ENCODE measurements at places on chromosomes 6 and 20. TPM values are rescaled to one million over a fixed set of nuclear protein-coding genes. Genes with fewer than 3 reads are reported as not detected.
A peak's percentile ranks its signal among the peaks of the same experiment; 100 is the strongest.

GRCh38 chr20:42775037-42775436, 414.7 kb downstream of the PTPRT start:
- DNase-seq, result no peak

DNA sequence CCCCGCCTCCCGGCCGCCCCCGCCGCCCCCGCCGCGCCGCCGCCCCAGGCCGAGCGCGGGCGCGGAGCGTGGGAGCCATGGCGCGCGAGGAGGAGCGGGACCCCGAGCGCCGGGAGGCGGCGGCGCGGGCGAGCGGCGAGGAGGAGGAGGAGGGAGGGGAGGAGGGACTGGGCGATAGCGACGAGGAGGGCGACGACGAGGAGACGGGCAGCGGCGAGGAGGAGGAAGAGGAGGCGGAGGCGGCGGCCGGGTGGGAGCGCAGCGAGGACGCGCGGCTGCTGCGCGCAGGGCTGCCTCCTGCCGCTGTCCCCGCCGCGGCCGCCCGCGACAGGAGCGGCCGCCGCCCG, at the start of gene SLC24A3:
Gene SLC24A3 (plus strand): TSS at position 174 of the 347 bp plus-strand sequence.
- no peak for DNase-seq

GRCh38 chr20:3248993-3249347, 10.0 kb upstream of the SLC4A11 start:
- no peak for DNase-seq

DNA sequence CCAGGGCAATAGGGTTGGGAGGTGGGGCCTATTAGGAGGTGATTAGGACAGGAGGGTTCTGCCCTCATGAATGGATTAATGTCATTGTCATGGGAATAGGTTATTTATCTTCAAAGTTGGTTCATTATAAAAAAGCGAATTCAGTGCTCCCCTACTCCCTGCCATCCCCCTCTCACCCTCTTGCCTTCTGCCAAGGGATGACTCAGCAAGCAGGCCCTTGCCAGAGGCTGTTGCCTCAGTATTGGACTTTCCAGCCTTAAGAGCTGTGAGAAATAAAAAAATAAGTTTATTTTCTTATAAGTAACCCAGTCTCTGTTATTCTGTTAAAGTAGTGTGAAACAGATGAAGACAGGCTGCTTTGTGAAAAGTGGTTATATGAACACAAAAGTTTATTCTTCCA, 381.1 kb upstream of the ZFP64 start:
- no peak for DNase-seq

DNA sequence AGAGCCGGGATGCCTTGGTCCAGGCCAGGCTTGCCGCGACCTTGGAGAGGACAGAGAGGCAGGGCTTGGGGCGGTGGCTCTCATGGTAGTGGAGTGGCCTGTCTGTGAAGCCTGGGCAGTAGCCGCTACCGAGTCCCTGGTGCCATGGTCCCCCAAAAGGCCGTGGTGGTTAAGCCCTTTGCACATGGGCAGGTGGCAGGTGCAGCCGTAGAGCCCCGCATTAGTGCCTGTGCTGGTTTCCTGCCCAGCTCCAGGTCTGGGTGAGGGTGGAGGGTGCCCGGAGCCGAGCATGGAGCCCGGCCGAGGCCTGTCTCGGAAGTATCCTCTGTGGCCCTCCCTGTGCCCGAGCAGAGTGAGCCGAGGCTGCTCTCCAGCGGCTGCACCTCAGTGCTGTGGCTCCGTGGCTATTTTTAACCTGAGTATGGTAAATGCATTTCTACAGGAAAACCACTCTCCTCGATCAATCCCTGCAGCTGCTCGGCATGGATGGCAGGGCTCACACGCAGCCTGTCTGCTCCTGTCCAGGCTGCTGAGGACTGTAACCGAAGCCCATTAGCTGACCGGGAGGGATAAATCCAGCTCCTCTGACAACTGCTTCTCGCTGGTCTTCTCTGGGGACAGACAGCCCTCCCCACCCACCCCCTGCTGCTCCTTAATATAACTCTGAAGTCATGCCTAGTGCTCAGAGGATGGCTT, 36.3 kb upstream of the GATA5 start:
- DNase-seq, result no peak

- no peak for DNase-seq
Measured at GRCh38 chr6:4616311-4616710, 159.9 kb upstream of the CDYL start.

GRCh38 chr20:1764136-1765033, 106.8 kb upstream of the SIRPG start:
- peak; percentile 84 for DNase-seq

DNA sequence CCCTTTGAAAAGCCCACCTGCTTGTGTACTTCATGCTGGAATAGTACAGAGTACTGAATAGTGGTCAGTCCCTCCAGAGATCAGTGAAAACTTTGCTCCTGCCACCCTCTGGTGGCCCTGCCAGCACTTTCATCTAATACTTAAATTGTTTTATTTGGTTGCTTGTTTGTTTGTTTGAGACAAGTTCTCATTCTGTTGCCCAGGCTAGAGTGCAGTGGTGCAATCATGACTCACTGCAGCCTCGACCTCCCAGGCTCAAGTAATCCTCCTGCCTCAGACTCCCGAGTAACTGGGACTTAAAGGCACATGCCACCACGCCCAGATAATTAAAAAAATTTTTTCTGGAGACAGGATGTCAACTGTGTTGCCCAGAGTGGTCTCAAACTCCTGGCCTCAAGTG, 9.1 kb downstream of the FAM83D start:
- no peak for DNase-seq

DNA sequence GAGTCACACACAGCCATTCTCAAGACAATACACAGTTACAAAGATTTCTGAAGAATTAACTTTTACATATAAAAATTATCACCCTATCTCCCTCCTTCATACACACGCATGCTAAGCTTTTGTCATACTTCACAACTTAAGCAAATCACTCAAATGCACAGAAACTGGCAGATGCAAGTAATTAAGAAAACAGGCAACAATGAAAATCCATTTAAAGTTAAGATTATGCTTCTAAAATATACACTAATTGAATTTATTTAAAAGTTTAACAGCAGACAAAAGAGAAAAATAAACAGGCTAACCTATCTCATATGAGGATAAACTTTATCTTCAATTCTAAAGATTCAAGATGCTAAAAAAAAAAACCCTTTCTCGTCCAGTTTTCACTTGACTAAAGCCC, 68.4 kb downstream of the DST start:
- no peak for DNase-seq

- no peak for DNase-seq
Measured at GRCh38 chr20:42359617-42360016, 741.4 kb upstream of the CHD6 start.

DNA sequence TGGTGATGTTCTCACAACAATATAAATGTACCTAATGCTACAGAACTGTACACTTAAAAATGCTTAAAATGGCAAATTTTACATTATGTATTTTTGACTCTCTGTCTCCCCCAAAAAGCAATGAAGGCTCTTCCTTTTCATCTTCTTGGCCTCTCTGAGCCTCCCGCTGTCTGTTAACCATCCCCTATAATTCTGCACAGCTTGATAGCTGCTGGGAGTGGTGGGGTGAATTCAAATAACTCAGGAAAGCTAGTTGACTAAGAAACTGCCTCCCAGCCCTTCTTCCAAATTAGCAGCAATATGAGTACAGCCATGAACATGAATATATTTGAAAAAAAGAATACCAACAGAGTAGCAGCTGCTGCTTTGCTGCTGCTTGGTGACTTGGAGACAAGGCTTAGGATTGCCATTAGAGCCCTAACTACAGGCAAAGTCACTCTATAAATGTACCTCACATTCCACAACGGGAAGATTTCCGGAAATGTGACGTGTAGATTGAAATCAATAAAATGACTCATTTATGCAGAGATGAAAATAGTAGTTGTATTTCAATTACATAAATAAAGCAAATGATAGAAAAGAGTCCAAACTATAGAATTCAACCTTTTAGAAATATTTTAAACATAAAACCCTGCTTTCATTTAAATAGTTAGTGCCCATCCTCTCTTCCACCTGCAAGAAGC, 200.1 kb upstream of the HEY2 start:
- no peak for DNase-seq

DNA sequence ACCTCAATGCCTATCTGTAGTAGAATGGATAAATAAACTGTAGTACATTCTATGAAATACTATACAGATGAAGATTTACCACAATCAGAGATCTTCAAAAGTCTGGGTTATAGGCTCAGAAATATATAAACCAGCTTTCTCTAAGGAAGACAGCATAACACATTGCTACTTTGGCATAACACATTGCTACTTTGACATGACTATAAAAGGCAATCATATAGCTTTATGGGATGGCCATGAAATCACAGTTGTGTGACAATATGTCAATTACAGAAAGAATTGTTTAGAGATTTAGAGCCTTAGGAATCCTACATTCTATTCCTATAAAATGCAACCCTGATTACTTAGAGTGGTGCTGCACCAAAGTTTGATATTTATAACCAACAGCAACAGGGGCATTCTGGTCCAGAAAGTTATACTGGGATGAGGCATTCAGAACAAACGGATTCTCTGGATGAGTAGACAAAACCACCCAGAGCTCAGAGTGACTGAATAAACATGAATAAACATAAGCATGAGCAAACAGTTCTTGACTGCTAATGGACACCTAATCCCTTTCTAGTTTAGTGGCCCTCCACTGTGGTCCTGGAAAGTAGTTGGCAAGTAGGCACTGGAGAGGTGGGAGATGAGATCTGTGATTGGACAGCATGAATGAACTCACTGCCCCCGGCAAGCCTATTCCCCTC, 12.0 kb downstream of the TTI1 start:
- DNase-seq, result no peak

DNA sequence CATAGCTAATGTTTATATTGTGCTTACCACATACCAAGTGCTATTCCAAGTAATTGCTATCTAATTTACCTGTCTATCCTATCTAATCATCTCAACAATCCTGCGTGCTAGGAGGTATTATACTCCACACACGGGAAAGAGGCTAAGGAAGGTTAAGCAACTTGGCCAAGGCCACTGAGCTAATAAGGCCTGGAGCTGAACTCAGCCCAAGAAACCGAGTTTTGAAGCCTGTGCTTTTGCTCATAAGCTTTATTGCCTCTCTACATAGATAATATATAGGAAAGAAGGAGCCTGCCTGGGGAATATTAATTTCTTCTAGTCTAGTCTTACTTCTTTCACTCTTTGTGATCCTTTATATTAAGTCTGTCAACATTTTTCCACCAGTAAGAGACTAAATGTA, 67.8 kb upstream of the ADGRF4 start:
- DNase-seq, result no peak

GRCh38 chr20:58716476-58717277, 24.1 kb downstream of the NPEPL1 start:
- no peak for DNase-seq

DNA sequence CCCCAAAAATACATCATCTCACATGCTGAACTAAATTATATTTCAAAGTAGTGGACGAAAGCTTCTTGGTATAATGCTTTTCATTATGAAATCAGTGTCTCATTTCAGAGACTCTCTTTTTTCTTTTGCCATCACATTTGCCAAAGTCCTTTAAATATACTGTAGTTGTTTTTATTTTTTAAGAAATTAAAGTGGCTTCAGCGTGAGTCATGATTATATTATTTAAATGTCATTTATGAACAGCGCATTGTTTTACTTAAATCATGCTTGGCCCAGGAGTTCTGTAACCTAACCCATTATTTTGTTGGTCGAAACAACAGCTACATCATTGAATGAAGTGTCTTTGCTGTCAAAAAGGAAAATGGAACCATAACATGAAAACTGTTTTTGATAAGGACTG, 100.9 kb downstream of the CD109 start:
- no peak for DNase-seq

- no peak for DNase-seq
Measured at GRCh38 chr6:135673501-135674309, 176.2 kb upstream of the AHI1 start.

DNA sequence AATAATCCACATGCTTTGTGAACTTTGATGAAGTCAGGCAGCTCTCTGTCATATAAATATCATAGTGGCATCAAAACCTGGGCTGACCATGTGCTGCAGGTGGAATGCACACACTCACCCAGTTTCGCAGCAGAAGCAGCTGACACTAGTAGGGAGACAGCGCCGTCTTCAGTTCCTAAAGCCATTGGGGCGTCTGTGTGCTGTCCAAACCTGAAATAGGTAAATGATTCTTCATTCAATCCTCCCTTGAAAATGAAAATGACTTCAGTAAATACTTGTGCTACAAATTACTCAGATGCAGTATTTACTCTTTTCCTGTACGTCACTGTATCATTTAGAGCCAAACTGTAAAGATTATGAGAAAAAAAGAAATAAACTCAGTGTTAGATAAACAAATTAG, 127.5 kb downstream of the EYA4 start:
- DNase-seq, result no peak

DNA sequence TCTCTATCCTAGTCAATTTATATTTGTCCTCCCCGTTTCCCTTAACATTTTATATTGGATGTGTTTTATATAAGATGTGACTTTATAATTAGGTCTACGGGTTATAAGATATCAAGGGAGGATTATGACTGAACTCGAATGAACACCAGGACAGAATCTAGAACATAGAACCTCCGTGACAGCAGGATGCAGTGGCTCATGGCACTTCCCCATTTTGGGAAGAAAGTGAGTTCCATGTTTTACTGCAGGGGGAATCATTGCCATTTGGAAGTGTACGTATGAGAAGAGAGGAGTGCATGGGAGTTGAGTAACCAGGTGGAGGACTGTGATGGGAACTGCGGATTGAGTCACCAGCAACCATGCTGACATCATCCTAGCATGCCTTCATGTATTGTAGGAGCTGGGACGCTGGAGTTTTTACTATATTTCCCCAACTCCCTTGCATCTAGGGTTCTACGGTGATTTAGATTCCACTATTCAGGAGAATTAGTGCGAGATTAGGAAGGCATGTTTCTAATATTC, 56.1 kb upstream of the FOXC1 start:
- DNase-seq, result no peak

ZNF341 gene
- total RNA-seq, result 2.0 TPM

HIVEP1 gene
- total RNA-seq, result 30.6 TPM

SLC22A1 gene
- total RNA-seq, result 1.5 TPM

DLK2 gene
- not detected for total RNA-seq
